ENCODE measurements at places on chromosomes 4 and X.

DNA sequence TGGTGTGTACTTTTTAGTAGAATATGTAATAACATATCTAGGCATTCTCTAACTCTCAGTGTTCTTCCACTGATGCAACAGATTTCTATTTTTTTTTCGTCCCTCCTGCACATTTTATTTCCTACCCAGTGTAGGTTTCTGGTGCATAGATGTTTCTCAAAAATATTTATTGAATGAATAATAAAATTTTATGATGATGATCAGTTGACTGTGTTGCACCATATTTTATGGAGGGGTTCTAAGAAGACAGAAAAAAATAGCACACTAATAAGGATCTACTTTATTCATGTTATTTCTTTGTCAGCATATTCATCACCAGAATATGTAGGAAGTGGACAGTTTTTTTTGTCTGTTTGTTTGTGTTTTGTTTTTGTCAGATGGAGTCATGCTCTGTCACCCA, 2529.3 kb downstream of the ARAP2 start:
- DNase-seq, result no peak

- no peak for DNase-seq
Measured at GRCh38 chr4:173489514-173489913, 40.5 kb downstream of the HAND2 start.

DNA sequence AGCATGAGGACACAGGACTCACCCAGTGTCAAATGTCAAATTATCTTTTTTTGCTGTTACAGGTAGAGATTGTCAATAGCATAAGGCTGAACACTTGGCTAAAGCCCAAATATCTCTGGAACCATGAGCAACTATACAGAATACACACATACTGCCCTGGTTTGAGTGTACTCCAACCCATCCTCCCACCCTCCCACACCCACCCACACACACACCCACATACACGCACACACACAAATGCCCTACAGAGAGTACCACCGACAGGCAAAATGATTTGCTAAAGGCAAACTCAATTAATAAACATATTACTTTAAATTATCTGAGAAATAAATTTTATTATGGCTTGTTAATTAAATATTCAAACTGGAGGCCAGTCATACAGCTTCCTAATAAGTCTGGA, 173.1 kb upstream of the MAP3K15 start:
- DNase-seq, result no peak

DNA sequence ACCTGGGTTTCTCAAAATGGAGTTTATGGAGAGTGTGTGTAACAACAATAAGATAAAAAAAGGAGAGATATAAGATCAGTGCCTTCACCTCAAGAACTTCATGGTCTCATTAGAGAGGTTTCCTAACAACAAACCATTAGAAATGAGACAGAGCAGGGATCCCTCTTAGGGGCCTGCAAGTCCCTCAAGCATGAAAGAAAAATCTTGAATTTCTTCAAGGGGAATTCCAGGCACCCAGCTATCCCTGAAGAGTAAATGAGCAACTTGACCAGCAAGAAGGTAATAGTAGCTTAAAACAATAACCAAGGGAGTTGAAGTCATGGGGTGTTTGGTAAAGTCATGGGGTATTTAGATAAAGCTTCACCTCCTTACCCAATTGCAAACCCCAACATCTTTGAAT, 49.7 kb upstream of the TLR3 start:
- no peak for DNase-seq

GRCh38 chr4:159481936-159482335, 379.1 kb downstream of the RAPGEF2 start:
- DNase-seq, result no peak

DNA sequence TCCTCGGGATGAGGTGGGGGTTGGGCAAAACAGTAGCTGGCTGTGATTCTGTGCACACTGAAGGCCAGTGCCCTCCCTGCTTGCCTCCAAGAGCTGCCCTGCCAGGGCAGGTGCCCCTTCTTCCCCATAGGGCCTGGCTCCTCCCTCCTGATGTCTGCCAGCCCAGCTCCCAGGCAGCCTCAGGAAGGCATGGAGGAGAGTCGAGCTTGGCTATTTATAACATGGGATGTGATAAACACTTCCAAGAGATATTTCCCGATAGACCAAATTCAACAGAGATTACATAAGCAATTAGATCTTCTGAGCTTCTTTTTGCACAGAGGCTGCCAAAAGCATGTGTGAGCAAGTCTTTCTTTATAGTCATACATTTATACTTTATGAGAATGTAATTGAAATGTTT, 45.3 kb upstream of the PJA1 start:
- no peak for DNase-seq

DNA sequence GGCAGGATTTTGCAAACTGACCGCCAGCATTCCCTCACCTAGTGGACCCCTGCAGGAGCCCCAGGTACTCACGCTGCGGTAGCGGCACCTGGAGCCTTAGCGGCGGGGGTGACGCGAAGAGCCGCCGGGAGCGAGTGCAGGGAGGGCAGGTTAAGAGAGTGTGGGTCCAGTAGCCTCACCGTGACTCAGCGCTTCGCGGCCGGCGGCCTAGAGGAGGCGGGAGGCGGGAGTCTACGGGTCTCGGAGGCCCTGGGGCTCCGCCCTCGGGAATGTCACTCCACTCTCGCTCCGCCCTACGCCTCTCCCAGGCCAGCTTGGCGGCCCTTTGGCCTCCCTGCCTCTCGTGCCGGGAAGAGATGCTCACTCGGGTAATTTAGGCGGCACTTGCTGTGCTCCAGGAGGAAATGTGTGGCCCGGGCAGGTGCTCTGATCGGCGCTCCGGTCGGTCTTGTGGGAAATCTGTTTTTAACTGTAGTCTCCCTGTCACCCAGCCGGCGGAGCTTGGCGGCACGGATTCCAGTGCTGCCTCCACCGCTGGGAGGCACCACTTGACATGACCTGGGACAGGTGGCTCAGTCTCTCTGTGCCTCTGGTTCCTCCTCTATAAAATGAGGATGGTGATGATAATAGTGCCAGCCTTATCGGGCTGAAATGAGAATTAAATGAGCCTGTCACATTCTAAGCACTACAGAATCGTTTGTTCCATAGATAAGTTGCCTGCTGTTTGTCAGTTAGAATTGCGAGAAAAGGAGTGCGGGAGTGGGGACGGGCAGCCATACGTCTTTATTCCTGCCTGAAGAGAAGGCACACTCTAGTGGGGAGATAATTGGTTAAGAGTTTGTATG, at the start of gene PIR:
Gene PIR, minus strand, starts transcription at position 216 of the 845 bp plus-strand sequence. CDS start 2,076 bp downstream, outside the sequence.
- peak; percentile 88 for DNase-seq

DNA sequence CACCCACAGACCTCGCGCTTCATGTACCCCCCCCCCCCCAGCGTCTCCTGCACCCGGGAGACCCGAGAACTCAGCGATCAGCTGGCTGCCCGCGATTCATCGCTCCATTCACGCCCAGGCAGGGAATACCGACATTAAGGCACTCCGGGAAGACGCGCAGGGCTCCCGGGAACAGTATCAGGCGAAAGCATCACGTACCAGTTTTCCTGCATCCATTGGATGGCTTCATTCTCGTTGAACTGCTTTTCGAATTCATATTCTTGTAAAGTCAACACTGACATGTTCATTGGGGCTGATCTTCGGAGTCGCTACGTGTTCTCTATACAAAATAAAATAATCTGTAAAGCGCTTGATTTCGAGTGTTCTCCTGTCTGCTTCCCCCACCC, 373 bp downstream of the ELOVL6 start:
- peak; percentile 26 for DNase-seq

All from hematopoietic multipotent progenitor cell treated with erythropoietin and hydrocortisone succinate and interleukin-3 and kit ligand, for 15 days (in vitro differentiated cells).